Hematopoietic multipotent progenitor cell treated with erythropoietin and hydrocortisone succinate and interleukin-3 and kit ligand, for 6 days (in vitro differentiated cells): ENCODE measurements at places on chromosomes 1 and 21.
A peak's percentile ranks its signal among the peaks of the same experiment; 100 is the strongest.

GRCh38 chr1:11307852-11308251, 34.9 kb downstream of the UBIAD1 start:
- DNase-seq, result no peak

- no peak for DNase-seq
These were observed 1.1 kb downstream of the SERTAD4 start for GRCh38 chr1:210233495-210234328.

DNA sequence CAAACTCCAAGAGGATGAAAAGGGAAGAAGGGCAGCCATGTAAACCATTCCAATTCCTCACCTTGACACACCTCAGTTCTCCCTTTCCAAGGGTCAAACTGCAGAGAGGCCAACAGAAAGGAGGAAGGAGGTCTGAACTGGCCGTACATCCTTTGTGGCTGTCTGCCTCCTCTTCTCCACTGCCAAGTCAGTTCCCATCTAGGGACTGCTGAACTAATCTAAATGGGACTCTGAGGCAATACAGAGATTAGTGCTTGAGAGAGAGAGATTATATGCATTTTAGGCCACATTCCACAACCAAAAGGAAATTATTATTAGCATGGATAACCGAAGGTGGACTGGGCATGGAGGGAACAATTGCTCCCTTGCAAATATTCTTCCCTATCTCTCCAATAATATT, 2.7 kb downstream of the ARHGEF11 start:
- DNase-seq, result no peak

- no peak for DNase-seq
These were observed 189.0 kb downstream of the CENPF start for GRCh38 chr1:214791961-214792360.

GRCh38 chr1:109396871-109397580, 692 bp downstream of the SORT1 start:
- no peak for DNase-seq

GRCh38 chr1:221834698-221835513, 93.0 kb upstream of the DUSP10 start:
- DNase-seq, result no peak

DNA sequence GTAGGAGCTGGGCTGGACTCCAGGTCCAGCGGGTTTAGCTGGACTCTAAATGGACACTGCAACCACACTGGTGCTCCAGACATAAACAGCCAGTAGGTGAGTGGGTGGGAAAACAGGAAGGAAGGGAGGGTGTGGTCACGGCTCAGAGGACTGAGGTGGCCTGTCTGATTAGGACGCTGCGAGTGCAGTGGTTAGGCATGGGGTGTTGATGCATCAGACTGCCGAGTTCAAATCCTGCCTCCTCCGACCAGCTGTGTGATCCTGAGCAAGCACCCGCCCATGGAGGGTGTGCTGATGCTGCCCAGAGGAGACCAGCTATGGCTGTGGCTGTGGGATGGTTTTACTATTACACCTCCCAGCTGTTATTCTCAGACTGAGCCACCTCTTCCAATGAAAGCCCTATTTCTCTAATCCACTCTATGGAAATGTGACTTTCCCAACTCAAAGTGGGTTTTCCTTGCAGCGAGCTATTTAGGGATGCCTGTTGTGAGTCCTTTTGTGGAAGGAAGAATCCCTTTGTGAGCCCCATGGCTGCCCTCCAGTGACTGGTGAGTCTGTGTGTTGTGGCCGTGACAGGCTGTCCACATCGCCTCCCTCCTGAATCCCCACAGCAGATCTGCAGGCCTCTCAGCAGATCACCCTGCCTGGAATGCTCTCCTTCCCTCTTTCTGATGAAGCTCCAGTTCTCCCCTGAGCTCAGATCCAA, 56.6 kb upstream of the EDN2 start:
- peak; percentile 43 for DNase-seq

- DNase-seq, result peak; percentile 71
These were observed 49.9 kb upstream of the CYP2J2 start for GRCh38 chr1:59976194-59977074.

- no peak for DNase-seq
These were observed 247.2 kb upstream of the CSF3R start for GRCh38 chr1:36729716-36730510.

- no peak for DNase-seq
These were observed 87.3 kb upstream of the CTTNBP2NL start for GRCh38 chr1:112308716-112309115.

- peak; percentile 47 for DNase-seq
These were observed 18.6 kb upstream of the MYSM1 start for GRCh38 chr1:58718435-58718834.

DNA sequence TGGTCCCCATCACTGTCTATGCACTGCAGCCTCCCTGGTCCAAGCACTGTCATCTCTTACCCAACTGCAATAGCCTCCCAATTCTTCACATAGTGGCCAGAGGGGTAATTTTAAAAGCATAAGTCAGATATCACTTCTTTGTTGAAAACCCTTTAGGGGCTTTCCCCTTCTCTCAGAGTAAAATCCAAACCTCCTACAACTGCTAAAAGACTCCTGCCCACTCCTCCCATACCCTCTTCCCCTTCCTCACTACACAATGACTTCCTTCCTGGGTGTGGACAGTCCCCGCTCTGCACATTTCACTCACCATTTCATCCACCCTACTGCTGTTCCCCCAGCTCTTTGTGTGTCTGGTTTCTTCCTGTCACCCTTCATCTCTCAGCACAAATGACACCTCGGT, 8.3 kb downstream of the MCOLN2 start:
- no peak for DNase-seq

DNA sequence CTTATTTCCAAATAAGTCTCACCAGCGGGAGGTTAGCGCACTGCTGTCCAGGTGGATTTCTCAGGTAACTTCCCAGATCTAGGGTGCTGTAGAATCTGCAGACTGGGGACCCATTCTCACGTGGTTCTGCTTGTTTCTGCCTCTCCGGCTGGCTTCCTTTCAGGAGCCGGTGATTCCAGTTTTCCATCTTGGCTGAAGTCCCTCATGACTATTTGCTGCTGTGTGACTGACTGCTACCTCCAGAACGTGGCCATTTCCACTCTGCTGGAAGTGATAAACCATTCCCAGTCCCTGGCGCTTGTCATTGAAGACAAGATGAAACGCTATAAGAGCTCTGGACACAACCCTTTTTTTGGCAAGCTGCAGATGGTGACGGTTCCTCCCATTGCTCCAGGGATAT, 76.0 kb downstream of the DOP1B start:
- DNase-seq, result no peak

DNA sequence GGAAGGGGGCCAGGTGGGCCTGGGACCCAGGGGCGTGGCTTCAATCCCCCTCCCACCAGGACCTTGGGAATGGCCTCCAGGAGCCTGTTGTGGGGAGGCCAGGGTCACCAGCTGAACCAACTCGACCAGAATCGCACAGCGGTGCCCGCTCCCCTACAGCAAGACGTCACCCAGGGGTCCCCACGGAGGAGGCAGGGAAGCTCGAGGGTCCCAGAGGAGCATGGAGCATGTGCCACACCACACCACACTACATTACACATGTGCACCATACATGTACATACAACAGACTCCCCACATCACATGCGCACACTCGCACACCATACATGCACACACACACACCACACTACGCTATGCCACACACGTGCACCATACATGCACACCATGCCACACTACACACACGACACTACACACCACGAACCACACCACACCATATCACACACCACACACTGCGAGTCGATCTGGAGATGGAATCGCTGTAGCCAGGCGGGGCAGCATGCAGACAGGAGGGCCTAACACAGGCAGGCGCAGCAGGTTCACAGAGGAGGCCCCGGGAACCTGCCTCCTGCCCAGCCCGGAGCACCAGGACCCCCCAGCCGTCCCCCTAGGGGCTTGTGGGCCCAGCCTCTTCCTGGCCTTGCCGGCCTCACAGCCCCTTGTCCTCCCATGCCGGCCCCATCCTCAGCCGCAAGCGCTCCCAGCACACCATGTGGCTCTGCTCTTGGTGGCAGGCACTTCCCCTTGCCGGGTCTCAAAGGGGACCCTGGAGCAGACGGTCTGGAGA, 596 bp downstream of the ITGB2 start:
- peak; percentile 60 for DNase-seq

GRCh38 chr1:244092964-244093638, 42.0 kb downstream of the ZBTB18 start:
- DNase-seq, result no peak

DNA sequence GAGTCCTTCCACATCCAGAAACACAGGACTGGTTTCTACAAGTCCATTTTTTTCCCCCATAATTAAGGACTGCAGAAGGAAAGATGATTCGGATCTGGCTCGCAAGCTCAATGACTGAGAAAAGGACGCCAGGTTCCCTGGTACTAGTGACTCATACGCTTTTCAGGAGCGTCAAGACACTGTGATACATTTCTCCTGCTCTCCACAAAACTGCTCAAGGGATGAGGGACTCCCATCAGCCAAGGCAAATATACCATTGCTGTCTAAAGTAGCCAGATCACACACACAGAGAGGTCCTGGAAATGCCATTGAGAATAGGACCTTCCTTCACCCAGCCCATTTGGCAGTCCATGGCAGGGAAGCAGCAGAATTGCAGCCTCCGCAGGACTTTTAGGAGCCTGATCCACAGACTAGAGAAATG, 253.6 kb upstream of the IRF2BP2 start:
- DNase-seq, result no peak

DNA sequence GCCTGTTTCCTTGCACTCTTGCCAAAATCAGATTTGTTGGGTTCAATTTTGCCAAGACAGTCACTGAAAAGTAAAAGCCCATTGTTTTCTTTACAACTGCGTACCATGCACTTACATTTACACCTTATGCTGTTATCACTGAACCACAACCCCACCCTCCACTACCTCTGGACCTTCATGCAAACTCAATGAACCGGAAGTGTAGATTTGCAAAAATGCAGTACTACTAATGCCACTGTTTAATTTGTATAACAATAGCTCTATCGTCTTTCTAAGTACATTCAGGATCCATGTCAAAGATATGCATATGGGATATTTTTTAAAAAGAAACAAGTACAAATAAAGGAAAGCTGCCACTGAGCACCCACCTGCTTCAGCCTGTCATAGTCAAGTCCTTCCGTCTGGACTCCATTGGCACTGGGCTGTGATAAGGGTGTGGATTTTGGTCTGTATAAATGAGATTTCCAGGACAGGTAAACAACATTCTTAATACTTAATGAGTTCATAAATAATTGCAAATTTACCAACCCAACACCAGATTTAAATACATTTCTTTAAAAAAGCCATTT, 72.9 kb upstream of the LBR start:
- no peak for DNase-seq

DNA sequence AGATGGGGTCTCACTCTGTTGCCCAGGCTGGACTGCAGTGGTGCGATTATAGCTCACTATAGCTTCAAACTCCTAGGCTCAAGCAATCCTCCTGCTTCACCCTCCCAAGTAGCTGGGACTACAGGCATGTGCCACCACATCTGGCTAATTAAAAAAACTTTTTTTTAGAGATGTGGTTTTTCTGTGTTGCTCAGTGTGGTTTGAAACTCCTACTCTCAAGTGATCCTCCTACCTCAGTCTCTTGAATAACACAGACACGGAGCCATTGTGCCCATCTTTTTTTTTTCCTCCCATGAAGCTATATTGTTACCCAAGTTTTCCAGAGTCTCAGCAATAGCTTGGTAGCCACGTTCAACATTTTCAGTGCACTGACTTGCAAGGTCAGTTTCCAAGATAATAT, 2.7 kb downstream of the GIPC2 start:
- no peak for DNase-seq

DNA sequence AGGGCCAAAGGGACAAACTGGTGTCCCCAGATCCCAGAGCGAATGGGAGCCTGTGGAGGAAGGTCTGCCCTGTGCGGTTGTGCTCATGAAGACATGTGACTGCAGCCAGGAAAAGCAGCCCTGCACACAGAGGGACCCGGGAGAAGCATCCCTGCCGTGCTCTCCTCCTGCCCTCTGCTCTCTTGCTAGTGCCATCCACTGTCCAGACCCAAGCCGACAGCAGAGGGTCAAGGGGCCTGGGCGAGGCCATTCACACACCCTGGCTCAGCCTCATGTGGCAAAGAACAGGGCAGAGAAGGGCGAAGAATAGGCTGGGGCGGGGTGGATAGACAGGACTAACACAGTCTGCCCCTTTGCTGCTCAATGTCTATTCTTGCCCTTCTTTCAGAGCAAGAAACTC, 17.4 kb downstream of the DMRTB1 start:
- DNase-seq, result no peak

DNA sequence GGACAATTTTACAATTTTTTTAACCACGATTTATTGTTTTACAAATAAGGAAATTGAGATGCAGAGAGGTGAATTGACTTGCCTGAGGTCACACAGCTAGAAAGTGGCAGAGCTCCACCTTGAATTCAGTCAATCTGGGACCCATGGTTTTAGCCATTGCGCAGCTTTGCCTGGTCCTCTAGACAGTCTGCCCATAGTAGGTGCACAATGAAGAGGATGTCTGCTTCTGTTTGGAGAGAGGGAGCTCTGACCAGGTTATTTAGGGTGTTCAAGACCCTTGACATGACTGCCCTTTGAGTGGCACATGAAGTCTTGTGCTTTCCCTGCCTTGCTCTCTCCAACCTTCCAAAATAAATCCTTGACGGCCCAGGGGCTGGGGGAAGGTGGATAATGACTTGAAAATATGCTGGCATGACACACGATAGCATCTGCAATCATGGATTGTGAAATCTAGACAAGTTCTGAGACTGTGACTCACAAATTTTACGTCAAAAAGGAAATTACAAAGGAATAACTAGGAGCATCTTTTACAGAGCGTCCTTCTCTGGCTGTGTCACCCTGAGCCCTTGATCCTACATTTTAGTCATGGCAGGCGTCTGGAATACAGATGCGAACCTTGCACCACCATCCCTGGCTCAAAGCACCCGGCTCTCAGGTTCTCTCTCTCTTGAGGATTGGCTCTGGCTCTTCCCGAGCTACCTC, 26.2 kb upstream of the ID3 start:
- DNase-seq, result no peak

DNA sequence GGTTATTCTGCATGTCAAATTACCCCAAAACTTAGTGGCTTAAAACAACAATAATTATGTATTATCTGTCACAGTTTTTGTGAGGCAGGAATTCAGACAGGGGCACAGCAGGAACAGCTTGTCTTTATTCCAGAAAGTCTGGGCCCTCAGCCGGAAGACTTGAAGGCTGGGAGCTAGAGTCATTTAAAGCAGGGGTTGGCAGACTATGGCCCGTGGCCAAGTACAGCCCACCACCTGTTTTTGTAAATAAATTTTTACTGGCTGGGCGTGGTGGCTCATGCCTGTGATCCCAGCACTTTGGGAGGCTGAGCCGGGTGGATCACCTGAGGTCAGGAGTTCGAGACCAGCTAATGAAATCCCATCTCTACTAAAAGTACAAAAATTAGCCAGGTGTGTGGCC, 39.6 kb upstream of the KDM4A start:
- DNase-seq, result no peak

GRCh38 chr1:151325231-151325630, 2.0 kb downstream of the PI4KB start:
- no peak for DNase-seq

DNA sequence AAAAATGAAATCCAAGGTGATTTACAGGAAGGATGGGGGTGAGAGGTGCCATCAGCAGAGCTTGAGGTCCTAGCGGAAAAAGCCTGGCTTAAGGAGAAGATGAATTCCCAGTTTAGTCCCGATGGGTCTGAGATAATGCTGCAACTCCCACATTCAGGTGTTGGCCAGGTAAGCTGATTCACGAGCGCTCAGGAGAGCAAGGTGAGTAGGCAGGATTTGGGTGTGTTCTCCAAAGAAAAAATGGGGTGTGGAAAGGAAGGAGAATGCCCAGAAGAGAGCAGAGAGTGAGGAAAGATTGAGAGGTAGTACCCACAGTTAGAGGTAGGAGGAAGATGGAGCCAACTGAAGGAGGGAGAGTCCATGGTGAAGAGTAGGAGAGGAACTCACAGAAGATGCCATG, 12.5 kb downstream of the RIMS3 start:
- no peak for DNase-seq

GRCh38 chr1:40703316-40703715, 11.8 kb downstream of the NFYC start:
- peak; percentile 37 for DNase-seq
